ENCODE measurements at places on chromosomes 2 and 18.

DNA sequence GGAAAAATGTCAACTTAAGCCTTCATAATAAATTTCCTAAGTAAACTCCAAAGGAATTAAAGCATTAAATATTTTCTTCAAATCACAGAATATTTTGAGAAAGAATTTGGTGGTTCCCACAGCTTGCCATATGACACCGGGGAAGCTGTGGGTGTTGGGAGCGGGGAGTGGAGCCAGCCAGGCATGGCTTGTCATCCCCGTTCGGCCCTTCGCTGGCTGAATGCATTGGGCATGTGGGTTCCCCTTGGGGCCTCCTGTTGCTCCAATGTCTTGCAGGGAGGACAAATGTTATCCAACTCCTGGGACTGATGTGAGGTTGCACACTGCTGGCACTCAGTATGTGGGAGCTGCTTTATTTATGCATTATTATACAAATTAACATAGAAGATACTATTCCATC lies 18.6 kb downstream of the NGEF start:
- no peak for DNase-seq

- DNase-seq: no peak
These were observed 27.9 kb downstream of the XDH start for GRCh38 chr2:31386648-31387047.

DNA sequence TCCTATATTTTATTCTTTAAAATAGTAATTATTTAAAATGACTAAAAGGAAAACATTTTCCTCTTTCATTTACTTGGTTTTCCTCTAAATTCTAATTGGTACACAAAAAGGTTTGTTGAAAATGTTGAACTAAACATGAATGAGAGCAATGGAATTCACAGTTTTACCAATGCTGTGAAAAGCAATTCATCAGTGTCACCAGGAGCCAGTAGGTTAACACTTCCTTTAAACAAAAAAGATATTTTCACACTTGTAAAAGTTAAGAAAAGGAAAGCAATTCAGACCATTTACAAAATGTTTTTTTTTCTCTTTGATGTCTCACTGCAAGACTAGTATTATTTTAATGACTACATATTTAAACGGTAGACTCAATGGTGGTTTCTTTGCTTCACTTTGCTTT lies 341.6 kb downstream of the RIT2 start:
- no peak for DNase-seq

DNA sequence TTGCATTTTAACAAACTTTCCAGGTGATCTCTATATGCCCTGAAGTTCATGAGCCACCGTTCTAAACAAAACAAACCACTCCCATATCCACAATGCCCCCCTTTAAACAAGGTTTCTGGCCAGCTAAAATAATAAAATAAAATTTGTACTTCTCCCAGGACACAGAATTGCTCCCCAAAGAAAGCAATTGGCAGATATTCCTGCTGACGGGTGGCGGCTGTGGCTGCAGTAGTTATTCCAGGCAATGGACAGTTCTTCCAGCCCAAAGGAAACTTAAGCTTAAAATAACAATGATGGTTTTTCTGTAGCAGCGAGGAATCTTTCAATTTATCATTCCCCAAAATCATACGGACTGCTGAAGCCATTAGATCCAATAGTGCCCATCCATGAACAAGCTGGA lies 260.5 kb upstream of the ZNF521 start:
- no peak for DNase-seq

- DNase-seq: peak; percentile 57
These were observed 43.4 kb upstream of the TNFRSF11A start for GRCh38 chr18:62281684-62282083.

GRCh38 chr2:225282858-225283710 lies 116.4 kb upstream of the NYAP2 start:
- DNase-seq: no peak

GRCh38 chr2:112692495-112692911 lies 28.3 kb upstream of the NT5DC4 start:
- DNase-seq: peak; percentile 63

- DNase-seq: no peak
These were observed 834 bp upstream of the BUB1 start for GRCh38 chr2:110678457-110679336.

GRCh38 chr2:133054297-133054696 lies 384.3 kb upstream of the LYPD1 start:
- peak; percentile 76 for DNase-seq

GRCh38 chr2:226915846-226916360 lies 80.0 kb downstream of the RHBDD1 start:
- DNase-seq: no peak

DNA sequence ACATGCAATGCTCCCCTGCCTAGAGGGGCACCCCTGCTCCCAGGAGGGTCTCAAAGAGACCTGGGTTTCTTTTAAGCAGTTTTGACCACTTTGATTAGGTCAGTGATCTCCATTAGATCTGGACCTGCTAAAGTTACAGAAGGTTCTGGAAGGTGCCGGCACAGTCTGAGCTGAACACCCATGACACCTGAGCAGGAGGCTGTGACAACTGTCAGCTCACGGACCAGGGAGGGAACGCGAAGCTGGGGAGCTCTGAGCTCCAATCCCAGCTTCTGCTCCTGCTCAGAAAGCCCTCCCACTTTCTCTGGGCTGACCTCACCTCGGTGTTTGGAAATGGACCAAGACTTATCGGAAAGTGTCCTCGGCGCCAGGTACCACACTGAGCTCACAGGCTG lies 113.8 kb downstream of the NFATC1 start:
- no peak for DNase-seq

DNA sequence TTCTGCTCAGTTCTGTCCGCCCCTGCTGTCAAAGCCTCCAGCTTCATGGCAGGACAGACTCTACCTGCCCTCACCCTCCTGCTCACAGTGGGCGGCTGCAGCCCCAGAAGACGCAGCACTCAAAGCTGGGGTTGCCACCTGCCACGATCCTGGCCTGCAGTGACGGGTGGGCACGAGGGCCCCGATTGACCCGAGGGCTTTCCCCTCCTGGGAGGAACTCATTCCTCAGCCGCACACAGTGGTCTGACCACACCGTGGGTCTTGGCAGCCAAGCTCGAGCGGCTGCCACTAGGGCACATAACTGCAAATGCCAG lies 47.1 kb downstream of the HS6ST1 start:
- no peak for DNase-seq

GRCh38 chr2:206708286-206708685 lies 9.9 kb downstream of the DYTN start:
- DNase-seq: no peak

GRCh38 chr18:61892683-61893308 lies at the start of gene RNF152:
Gene RNF152, minus strand, starts transcription at chr18:61893007. Its CDS starts 76,544 bp downstream, at chr18:61816463.
- no peak for DNase-seq

DNA sequence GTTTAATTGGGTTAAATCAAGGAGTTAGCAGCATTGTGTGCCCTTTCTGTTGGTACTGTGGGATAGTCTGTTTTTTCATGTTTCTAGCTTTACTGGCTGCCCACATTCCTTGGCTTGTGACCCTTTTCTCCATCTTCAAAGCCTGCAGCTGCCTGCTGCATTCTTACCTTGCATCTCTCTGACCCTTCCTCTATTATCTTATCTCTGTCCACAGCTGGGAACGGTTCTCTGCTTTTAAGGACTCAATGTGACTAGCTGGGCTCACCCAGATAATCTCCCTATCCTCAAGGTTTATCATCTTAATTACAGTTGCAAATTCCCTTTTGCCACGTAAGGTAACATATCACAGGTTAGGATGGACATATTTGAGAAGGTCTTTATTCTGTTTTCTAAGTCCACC lies 199.7 kb downstream of the KCNS3 start:
- DNase-seq: no peak

GRCh38 chr18:58247363-58247834 lies 203.4 kb downstream of the NEDD4L start:
- DNase-seq: no peak

GRCh38 chr2:235217846-235218245 lies 266.0 kb downstream of the SH3BP4 start:
- DNase-seq: peak; percentile 28

- no peak for DNase-seq
These were observed 6.3 kb downstream of the RNPEPL1 start for GRCh38 chr2:240574386-240575100.

GRCh38 chr2:74739733-74740241 lies 85.7 kb downstream of the SEMA4F start:
- no peak for DNase-seq

- no peak for DNase-seq
These were observed 14.5 kb downstream of the SPATS2L start for GRCh38 chr2:200320991-200321390.

GRCh38 chr2:6667326-6667725 lies 198.4 kb downstream of the CMPK2 start:
- no peak for DNase-seq

DNA sequence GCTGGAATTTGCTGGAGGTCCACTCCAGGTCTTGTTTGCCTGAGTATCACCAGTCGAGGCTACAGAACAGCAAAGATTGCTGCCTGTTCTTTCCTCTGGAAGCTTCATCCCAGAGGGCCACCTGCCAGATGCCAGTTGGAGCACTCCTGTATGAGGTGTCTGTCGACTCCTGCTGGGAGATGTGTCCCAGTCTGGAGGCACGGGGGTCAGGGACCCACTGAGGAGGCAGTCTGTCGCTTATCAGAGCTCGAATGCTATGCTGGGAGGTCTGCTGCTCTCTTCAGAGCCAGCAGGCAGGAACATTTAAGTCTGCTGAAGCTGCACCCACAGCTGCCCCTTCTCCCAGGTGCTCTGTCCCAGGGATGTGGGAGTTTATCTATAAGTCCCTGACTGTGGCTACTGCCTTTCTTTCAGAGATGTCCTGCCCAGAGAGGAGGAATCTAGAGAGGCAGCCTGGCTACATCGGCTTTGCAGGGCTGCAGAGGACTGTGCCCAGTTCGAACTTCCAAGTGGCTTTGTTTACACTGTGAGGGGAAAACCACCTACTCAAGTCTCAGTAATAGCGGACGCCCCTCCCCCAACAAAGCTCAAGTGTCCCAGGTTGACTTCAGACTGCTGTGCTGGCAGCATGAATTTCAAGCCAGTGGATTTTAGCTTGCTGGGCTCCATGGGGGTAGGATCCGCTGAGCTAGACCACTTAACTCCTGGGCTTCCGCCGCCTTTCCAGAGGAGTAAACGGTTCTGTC lies 301.1 kb downstream of the ERBB4 start:
- no peak for DNase-seq

GRCh38 chr2:224837558-224837957 lies 121.4 kb upstream of the CCDC195 start:
- peak; percentile 72 for DNase-seq

- DNase-seq: no peak
These were observed 12.3 kb upstream of the SMAD7 start for GRCh38 chr18:48962994-48963561.

- no peak for DNase-seq
These were observed 38.2 kb downstream of the MC2R start for GRCh38 chr18:13877157-13877556.

DNA sequence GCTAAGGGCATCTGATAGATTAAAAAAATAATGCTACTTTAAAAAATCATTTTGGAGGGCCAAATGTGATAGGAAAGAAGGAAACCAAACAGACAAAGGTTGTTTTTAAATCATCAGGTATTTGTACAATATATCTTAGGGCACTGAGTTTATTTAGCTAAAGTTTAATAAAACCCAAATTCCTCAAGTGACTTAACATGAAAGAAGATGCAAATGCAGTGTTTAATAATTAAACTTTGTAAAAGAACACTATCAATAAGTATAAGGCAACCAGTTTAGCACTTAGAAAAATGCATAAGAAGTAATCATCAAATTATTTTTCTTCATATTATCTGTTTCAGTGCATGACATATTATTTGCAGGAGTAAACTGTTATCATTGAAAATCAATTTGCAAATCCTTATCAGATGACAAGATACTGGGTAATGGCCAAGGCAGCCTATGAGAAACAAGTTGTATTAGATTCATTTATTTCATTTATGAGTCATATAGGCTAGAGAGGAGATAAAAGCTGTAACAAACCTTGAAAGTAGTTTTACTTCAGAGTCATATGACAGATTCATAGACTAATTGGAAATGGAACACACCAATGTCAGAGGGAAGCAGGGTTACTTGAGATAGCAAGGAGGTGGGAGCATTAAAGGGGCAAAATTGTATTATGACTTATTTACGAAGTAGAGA lies 165.5 kb downstream of the GCA start:
- DNase-seq: no peak

DNA sequence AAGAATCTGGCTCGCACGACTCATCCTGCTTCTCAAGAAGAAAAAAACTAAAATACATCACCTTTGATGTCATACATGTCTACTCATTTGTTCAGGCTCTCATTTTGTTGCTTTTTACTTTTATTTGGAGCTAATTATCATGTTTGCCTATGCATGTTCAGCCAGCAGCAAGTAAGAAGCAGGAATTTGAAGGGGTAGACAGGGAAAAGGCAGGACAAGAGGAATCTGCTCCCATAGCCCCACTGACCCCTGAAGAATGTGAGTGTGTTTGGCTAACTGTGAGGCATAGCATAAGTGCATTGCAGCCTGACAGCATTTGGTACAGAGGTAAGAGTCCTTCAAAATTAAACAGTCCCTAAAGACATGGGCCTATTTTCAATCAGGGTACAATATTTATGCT lies 72.7 kb downstream of the NYAP2 start:
- no peak for DNase-seq

DNA sequence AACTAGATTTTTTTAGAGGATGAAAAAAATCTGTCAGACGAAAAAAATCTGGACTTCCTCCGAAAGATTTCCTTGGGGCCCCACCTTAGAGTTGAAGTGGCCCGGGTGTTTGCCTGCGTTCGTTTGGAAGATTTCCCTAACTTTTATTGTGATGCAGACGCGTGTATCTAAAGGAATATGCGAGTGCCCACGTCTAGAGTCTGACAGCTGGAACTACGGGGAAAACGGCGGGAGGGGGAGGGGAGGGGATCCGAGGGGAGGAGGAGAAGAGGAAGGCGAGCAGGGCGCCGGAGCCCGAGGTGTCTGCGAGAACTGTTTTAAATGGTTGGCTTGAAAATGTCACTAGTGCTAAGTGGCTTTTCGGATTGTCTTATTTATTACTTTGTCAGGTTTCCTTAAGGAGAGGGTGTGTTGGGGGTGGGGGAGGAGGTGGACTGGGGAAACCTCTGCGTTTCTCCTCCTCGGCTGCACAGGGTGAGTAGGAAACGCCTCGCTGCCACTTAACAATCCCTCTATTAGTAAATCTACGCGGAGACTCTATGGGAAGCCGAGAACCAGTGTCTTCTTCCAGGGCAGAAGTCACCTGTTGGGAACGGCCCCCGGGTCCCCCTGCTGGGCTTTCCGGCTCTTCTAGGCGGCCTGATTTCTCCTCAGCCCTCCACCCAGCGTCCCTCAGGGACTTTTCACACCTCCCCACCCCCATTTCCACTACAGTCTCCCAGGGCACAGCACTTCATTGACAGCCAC lies 2.4 kb upstream of the SP9 start:
- no peak for DNase-seq

DNA sequence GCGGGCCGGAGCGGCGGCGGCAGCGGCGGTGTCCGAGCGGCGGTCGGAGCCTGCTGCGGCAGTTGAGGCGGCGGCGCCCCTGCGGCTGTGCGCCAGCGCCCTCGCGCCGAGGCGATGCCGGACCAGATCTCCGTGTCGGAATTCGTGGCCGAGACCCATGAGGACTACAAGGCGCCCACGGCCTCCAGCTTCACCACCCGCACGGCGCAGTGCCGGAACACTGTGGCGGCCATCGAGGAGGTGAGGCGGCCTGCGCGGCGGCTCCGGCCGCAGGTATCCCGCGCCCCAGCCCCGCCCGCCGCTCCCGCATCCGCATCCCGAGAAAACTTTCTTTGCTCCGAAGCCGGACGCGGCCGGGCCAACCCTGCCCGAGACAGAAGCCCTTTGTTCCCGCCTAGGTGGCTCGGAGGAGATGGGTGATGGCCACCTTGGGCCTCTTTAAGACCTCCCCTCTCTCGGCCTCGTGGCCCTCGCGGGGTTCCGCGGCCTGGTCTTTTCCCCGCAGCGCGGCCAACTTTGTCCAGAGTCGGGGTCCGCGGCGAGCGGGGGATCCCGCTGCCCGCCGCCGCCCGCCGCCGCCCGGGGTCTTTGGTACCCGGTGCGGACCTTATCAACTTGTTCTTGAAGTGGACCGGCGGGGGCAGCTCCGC lies 504 bp downstream of the ASAP2 start:
- DNase-seq: no peak

Data from AG04449 (cell line).